H54 (cell line): ENCODE measurements at places on chromosomes 7 and 10.

GRCh38 chr10:49356944-49357343, 38.9 kb downstream of the DRGX start:
- no peak for DNase-seq

DNA sequence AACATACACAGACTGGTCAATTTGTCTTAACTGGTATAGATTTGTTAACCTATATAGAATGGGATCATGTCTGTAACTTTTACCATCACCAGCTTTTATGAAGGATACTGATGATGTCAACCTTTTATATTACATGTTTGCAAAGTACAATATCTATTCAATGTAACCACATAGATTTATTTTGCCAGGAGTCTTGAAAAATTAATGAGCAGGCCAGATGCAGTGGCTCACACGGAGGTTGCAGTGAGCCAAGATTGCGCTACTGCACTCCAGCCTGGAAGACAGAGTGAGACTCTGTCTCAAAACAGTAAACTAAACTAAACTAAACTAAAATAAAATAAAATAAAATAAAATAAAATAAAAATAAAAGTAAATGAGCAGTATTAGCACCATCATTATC, 30.0 kb upstream of the PARD3 start:
- DNase-seq, result no peak

GRCh38 chr7:30391806-30392205, 86.8 kb downstream of the NOD1 start:
- DNase-seq, result no peak

- DNase-seq, result no peak
Measured at GRCh38 chr7:70037171-70037933, 439.1 kb downstream of the AUTS2 start.

- no peak for DNase-seq
Measured at GRCh38 chr10:16909961-16910792, 93.0 kb upstream of the RSU1 start.

- DNase-seq, result no peak
Measured at GRCh38 chr10:29314726-29315125, 25.9 kb downstream of the LYZL1 start.

DNA sequence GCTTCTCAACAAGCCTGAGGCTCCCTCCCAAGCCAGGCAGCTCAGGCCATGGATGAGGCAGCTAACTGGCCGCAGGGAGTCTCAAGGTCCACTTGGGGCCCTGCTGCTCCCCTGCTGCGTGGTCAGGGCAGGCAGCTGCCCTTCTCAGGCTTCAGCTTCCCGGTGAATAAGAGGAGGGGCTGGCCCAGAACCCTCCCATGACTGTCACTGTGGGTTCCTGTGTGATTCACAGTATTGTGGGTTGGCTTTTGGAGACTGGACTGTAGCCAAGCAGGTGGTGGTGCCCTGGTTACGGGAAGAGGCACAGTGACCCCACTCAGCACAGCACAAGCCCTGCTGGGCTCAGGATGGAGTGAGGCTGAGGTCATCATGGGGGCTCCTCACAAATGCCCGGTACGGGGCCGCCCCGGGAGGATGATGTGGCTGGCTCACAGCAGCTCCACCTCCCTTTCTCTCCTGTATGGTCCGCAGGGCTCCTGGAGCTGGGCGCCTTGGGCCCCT, 189.8 kb downstream of the HECW1 start:
- DNase-seq, result peak; percentile 99

DNA sequence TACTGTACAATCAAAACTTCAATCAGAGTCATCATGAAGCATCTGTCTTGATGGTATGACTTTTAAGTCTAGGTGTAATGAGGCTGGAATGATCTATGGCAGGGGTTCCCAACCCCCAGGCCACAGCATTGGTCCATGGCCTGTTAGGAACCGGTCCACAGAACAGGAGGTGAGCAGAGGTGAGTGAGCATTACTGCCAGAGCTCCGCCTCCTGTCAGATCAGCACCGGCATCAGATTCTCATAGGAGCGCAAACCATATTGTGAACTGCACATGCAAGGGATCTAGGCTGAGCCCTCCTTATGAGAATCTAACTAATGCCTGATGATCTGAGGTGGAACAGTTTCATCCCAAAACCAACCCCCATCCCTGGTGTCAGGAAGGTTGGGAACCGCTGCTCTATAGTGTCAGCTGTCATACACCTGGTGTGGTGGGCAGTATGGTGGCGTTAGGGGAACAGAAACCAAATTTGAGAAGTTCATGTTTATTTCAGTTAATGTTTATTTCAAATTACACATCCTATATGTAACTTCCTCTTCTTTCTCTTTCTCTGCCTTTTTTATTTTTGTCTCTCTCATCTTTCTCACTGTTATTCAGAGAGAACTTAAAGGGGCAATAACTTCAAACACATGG, 432.6 kb downstream of the TNS3 start:
- DNase-seq, result no peak

- DNase-seq, result no peak
Measured at GRCh38 chr7:121005996-121006584, 17.6 kb downstream of the CPED1 start.

GRCh38 chr10:18164093-18164492, 23.9 kb downstream of the CACNB2 start:
- no peak for DNase-seq

GRCh38 chr10:71009126-71009525, 120.8 kb upstream of the PCBD1 start:
- DNase-seq, result no peak

- DNase-seq, result no peak
Measured at GRCh38 chr10:102409604-102410428, 8.8 kb downstream of the PSD start.

- no peak for DNase-seq
Measured at GRCh38 chr10:124990671-124991625, 49.0 kb downstream of the ZRANB1 start.

DNA sequence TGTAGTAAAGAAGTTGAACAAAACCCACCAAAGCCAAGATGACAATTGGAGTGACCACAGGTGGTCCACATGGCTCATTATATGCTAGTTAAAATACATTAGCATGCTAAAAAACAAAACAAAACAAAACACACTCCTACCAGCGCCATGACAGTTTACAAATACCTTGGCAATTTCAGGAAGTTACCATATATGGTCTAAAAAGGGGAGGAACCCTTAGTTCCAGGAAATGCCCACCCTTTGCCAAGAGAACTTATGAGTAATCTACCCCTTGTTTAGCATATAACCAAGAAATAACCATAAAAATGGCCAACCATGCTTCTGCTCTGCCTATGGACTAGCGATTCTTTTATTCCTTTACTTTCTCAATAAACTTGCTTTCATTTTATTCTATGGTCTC, 979.1 kb upstream of the POT1 start:
- no peak for DNase-seq

GRCh38 chr10:10796774-10797415, 220.8 kb upstream of the CELF2 start:
- no peak for DNase-seq

GRCh38 chr10:51397244-51397643, 302.2 kb downstream of the CSTF2T start:
- no peak for DNase-seq

GRCh38 chr7:84452618-84453017, 258.0 kb upstream of the SEMA3A start:
- DNase-seq, result no peak

DNA sequence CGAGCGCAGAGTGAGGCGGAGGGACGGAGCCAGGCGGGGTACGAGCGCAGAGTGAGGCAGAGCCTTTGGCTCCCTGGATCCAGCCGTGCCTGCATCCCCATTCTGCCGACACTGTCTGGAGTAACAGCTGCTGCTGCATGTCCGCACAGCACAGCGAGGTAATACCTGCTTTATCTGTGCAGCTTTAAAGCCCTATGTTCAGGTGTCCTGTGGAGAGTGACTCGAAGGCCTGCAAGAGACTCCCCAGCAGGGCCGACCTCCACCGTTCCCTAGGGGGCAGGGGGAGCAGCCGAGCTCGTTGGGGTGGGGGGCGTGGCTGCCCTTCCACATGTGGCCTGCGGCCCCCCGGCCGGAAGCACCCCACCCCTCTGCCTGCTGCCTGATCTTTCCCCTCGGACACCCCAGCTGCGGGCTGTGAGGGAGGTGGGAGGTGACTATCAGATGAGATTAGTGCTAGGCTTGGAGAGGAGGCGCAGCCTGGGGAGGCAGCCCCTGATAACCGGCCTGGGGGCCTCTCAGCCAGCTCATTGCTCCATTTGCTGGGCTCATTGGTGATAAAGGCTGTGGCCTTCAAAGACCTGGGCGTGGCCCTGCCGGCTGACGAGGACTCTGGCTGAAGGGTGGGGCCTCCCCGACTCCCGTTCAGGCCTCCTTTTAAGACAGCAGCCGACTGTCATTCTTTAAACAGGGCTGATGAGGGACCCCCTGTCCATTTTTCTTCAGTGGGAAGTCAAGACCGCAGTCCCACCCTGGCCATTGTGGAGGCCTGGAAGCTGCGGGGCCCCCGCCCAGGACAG, 8.0 kb downstream of the VENTX start:
- peak; percentile 45 for DNase-seq

DNA sequence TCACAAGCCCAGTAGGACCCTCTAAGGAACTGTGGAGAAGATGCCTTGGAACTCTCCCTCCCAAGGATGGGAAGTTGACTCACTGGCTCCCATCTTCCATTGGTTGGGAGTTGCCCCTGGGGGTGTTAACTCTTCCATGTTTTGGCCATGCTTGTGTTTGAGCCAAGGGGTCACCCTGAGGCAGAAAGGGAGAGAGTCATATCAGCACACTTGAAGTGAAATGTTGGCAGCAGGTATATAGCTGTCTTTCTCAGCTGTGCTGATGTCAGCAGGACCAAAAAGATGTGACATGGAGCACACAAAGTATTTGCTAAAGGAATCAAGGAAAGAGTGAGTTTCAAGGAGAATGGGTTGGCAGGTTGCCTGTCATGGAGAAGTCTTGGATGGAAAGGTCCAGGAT, 359.4 kb downstream of the RPS24 start:
- no peak for DNase-seq

GRCh38 chr7:29408841-29409243, 154.8 kb upstream of the PRR15 start:
- peak; percentile 71 for DNase-seq

GRCh38 chr7:107387573-107388219, 82.2 kb upstream of the GPR22 start:
- DNase-seq, result no peak

DNA sequence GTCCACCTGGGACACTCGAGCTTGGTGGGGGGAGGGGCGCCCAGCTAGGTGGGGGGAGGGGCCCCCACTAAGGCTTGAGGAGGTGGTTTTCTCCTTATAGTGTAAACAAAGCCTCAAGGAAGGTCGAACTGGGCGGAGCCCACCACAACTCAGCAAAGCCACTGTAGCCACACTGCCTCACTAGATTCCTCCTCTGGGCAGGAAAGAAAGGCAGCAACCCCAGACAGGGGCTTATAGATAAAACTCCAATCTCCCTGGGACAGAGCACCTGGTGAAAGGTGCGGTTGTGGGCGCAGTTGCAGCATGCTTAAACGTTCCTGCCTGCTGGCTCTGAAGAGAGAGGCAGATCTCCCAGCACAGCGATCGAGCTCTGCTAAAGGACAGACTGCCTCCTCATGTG, 133.1 kb downstream of the SNX13 start:
- DNase-seq, result no peak

DNA sequence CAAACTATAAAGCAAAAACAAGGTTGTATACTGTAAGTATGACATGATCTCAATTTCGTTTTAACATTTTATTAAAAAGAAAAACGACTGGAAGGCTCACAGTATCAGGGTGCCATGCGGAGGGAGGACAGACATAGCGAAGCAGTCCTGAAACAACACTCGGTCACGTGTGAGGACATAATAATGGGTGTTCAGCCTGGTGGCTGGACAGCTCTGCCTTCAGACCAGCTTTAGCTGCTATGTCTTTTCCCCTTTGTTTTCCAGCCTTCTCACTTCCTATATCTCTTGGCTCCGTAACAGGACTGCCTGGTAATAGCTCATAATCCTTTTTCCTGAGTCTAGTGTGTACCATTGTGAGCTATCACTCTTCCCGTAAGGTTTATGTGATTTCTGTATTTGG, 18.4 kb upstream of the KLF14 start:
- no peak for DNase-seq

GRCh38 chr10:4916086-4916716, 47.0 kb upstream of the AKR1C1 start:
- DNase-seq, result no peak

GRCh38 chr7:142645777-142646176, 103.5 kb upstream of the PRSS1 start:
- no peak for DNase-seq

DNA sequence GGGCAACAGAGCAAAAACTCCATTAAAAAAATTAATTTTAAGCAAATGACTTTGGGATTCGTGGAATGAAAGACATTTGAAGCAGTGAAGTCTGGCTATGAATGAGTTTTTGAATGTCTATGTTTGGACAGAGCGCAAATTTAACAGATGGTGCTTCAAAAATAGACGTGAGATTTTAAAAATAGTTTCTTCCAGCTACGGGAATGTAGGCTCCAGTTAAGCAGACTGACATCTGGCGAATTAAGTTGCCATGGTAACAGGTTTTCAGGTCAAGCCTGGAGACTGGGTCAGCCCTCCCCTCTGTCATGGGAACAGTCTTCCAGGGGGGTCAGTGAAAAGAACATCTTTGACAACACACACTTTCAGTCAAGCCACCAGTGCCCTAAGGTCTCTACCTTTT, 62.0 kb downstream of the MYOF start:
- no peak for DNase-seq

GRCh38 chr10:125102821-125103220, 57.5 kb downstream of the CTBP2 start:
- DNase-seq, result no peak

- DNase-seq, result no peak
Measured at GRCh38 chr10:44761076-44761475, 150.1 kb upstream of the TMEM72 start.

- no peak for DNase-seq
Measured at GRCh38 chr10:117353684-117354083, 21.6 kb downstream of the PDZD8 start.

GRCh38 chr7:91940171-91940570, 491 bp upstream of the AKAP9 start:
- DNase-seq, result no peak

GRCh38 chr7:105187302-105188169, 173.5 kb downstream of the KMT2E start:
- no peak for DNase-seq

DNA sequence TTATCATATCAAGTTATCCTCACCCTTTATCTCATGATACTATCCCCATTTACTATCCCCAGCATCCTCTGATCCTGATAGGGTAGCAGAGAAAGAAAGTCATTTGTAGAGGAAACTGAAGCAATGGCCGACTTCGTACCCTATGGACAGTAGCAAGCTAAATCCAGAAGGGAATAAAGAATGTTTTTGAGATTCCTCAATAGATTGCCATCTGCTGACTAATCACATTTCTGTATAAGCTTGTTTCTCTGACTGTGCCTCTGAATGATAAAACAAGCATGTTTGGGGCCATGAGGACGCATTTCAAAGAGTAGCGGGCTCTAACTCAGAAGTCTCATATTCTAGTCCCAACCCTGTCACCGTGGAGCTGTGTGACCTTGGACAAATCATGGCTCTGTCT, 13.2 kb upstream of the FAM107B start:
- DNase-seq, result no peak
